ENCODE measurements at places on chromosomes 13 and 19. TPM values are rescaled to one million over a fixed set of nuclear protein-coding genes. Genes with fewer than 3 reads are reported as not detected.

- peaks cover 31% of the 10 kb centered on the region for H3K4me1 ChIP-seq
- H3K36me3 ChIP-seq, result no peaks in the 10 kb centered on the region
- no peak overlapping the region for H3K4me3 ChIP-seq
- no peak overlapping the region for H3K27ac ChIP-seq
- no peak for DNase-seq
- H3K27me3 ChIP-seq, result peaks cover 61% of the 10 kb centered on the region
Measured at GRCh38 chr19:55172741-55173140, 6.3 kb upstream of the DNAAF3 start.

The SULT2A1 gene
- polyA plus RNA-seq, result not detected

The KLK4 gene
- not detected for polyA plus RNA-seq

- no peak overlapping the region for H3K27ac ChIP-seq
- H3K4me1 ChIP-seq, result no peaks in the 10 kb centered on the region
- H3K4me3 ChIP-seq, result no peak overlapping the region
- H3K36me3 ChIP-seq, result no peaks in the 10 kb centered on the region
Measured at GRCh38 chr19:29379257-29380021, 146.4 kb upstream of the VSTM2B start.

- H3K27me3 ChIP-seq, result no peaks in the 10 kb centered on the region
- no peak overlapping the region for H3K4me3 ChIP-seq
- H3K4me1 ChIP-seq, result peaks cover 20% of the 10 kb centered on the region
- DNase-seq, result no peak
- H3K36me3 ChIP-seq, result no peaks in the 10 kb centered on the region
Measured at GRCh38 chr19:17807731-17808316, 12.9 kb downstream of the B3GNT3 start.

DNA sequence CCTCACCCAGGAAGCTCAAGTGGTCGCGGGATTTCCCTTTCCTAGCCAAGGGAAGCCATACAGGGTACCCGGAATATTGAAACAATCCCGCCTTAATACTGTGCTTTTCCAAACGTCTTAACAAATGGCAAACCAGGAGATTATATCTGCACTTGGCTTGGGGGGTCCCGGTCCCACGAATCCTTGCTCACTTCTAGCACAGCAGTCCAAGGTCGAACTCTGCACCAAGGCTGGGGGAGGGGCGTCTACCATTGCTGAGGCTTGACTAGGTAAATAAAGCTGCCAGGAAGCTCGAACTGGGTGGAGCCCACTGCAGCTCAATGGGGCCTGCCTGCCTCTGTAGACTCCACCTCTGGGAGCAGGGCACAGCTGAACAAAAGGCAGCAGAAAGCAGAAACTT, 1644.8 kb downstream of the PCDH9 start:
- DNase-seq, result no peak
- H3K4me3 ChIP-seq, result no peak overlapping the region
- no peaks in the 10 kb centered on the region for H3K36me3 ChIP-seq
- H3K27ac ChIP-seq, result no peak overlapping the region

- H3K27me3 ChIP-seq, result no peaks in the 10 kb centered on the region
- H3K4me1 ChIP-seq, result no peaks in the 10 kb centered on the region
- DNase-seq, result no peak
- no peak overlapping the region for H3K27ac ChIP-seq
Measured at GRCh38 chr13:62663767-62664166, 1248.1 kb upstream of the PCDH20 start.

- H3K27ac ChIP-seq, result no peak overlapping the region
- no peak for DNase-seq
- peaks cover 10% of the 10 kb centered on the region for H3K36me3 ChIP-seq
- H3K27me3 ChIP-seq, result no peaks in the 10 kb centered on the region
Measured at GRCh38 chr13:95781016-95781415, 104.1 kb downstream of the DNAJC3 start.

DNA sequence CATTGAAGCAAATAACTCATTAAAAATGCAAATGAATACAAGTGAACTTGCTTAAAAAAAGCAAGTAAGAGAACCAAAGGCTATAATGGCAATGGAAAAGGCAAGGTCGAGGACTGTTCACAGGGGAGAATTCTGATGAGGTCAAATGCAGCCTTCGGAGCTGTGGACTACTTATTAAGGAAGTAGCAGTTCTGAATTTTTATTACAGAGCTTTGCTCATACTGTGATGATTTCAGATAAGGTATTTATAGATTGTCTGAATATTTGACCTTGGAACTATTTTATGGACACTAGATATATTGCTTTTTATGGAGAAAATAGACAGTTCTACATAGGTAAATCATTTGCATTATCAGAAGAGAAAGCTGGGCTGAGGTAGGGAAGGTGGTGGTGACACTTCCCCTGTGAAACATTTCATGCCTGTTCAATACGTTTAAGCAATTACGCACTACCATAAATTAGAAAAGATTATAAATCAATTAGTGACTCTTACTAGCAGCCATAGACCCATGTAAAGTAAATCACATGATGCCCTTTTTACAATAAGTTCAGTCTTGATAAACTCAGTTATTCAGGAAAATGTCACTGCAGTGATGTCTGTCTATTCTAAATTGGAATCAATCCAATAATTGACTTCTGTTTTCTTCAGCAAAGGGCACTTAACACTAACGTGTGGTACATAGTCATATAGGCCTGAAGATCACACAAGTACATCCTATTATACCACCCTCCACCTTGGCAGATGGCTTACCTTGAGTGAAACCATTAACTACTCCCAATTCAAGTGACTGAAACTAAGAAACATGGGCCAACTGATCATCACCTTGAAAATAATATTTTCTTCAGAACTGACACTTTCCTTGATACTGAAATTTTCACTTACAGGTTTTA, 260.0 kb downstream of the KLF12 start:
- no peak overlapping the region for H3K4me3 ChIP-seq
- H3K27ac ChIP-seq, result no peak overlapping the region
- DNase-seq, result no peak

Data from B cell (primary cell).